ENCODE measurements at places on chromosomes 3 and 15. TPM values are rescaled to one million over a fixed set of nuclear protein-coding genes. Genes with fewer than 3 reads are reported as not detected.

- no peak for DNase-seq
These were observed 32.3 kb upstream of the CCR2 start for GRCh38 chr3:46321461-46322104.

GRCh38 chr3:133040696-133041523 lies 2.7 kb downstream of the TMEM108 start:
- DNase-seq = peak; percentile 97

DNA sequence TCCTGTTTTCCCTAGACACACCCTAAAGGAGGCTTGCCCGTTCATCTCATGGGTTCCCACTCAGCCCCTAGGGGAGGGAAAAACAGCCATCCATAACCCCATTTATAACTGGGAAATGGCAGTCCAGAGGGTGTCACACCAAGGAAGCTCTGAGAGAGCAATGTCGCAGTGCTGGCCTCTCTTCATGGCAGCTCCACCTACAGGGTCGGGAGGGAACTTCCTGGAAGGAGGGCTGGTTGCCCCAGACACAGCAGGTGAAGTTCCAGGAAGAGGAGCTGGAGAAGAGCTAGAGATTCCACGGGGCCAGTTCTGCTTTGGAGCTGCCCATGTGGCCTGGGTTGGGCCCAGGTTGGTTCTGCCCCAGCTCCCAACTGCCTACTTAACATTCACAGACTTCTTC lies 22.3 kb upstream of the LINGO1 start:
- DNase-seq = no peak

DNA sequence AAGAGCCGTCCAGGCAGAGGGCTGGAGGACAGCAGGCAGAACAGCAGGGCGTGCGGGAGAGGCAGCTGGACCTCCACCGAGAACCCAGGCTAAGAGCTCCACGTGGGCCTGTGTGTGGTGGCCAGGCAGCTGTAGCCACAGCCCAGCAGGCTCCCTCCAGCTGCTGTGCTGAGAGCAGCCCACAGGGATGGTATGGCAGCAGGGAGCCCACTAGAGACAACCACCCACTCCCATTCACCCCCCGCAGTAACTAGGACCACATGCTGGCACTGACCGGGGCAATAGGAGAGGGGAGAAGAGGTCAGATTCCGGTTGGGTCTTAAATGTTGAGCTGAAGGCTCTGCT lies 25.6 kb upstream of the MUSTN1 start:
- no peak for DNase-seq

- DNase-seq = no peak
These were observed 1287.1 kb upstream of the GBE1 start for GRCh38 chr3:83048556-83048955.

- DNase-seq = no peak
These were observed 208.6 kb downstream of the CD47 start for GRCh38 chr3:107882261-107882660.

The UROC1 gene
- not detected for total RNA-seq

The STARD5 gene
- total RNA-seq = 6.5 TPM

DNA sequence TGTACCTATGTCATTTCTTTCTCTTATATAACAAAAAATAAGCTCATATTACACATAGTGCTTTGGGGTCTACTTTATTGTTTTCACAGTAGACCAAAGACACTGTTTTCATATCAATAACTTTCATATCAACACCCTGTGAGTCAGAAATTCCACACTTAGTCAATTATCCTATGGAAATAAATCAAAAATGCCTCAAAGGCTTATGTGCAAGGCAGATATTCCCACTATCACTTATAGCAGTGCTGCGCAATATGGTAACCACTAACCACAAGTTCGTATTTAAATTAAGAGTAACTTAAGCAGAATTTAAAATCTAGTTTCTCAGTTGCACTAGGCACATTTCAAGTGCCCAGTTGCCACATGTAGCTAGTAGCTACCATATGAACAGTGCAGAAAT lies 15.9 kb downstream of the SCG3 start:
- DNase-seq = no peak
